Natural killer cell (primary cell): ENCODE measurements at places on chromosomes 1 and 21.

GRCh38 chr21:28018741-28019669, 973.7 kb downstream of the LTN1 start:
- no peak for DNase-seq

DNA sequence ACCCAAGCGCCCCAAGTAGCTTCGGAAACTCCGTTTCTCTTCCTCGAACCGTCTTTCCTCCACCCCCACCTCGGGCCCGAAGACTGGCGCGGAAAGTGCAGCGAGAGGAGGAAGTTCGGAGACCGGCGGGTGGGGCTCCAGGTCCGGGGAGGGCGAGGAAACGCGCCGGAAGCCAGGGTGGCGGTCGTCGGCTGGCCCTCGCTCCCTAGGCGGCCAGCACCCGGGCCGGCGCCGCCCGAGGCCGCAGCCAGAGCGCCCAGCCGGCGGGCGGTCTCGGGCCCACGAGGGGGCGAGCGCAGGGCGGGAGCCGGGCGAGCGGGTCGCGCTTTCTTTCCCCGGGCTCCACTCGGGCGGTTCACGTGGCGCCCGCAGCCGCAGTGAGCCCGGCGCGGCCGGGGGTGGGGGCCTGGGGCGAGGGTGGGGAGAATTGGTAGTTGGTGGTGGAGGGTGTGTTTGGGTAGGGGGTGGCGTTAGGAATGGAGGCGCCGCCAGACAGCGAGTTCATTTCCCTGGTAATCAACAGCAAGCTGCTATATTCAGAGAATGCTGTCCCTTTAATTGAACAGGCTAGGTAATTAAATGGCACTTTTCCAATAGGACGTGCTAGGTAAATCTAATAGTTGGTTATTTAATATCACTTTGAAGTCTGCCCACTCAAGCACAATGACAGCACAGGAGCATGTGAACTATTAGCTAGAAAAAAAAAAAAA, 6.7 kb downstream of the LMO4 start:
- peak; percentile 72 for DNase-seq

DNA sequence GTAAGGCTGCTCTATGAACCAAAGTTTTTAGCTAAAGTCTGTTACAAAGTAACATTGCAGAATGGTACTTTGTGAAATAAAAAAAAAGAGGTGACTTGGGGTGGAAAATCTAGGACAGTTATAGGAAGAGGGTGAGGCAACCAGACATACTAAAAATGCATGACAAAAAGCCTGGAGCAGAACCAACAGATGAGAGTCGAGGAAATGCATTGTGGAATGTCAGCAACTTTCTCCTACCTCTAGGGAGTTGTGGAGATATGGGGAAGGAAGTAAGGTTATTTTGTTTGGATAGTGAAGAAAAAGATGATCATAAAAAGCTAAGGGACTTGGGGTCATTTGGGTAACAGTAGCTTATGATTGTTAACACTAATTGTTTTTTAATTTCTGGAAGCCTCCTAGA, 295.6 kb downstream of the S1PR1 start:
- DNase-seq: no peak

DNA sequence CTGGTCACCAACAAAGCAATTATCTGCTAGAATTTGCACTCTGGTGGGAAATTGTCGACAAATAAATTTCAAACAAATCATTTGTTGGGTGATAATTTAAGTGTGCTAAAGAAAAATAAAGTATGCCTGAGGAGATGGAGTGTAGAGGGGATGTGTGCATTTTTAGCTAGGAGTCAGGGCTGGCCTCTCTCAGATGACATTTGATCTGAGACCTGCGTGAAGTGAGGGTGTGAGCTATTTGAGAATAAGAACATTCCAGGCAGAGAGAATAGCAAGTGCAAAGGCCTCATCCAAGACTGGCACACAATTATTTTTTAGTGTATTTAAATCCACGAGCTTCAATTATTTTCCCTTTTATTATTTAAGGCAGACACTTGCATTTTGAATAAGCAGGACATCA, 19.7 kb upstream of the S1PR1 start:
- DNase-seq: no peak

DNA sequence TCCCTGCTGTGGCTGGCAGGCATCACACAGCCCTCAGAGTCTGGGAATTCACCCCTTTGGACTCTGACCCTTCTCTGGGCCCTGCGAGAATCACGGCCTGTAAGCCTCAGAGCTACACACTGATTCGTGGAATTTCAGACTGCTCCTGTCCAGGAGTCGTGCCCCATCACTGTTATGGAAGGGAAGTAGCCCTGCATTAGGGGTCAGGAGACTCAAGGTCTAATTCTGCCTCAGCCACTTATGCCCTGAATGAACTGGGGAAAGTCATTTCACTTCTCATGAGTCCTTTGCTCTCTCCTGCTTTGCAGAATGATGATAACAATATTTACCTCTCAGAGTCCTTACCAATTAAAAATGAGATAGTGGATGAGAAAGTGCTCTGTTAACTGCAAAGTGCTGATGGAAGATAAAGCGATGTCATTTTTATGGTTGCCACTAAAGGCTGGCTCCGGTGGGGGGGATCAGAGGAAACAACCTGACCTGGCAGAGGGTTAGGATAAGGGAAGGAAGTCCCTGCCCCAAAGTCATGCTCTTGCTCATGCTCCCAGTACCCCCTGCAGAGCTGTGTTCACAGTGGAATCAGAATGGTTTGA, 148.6 kb upstream of the CD34 start:
- DNase-seq: no peak

GRCh38 chr1:216379441-216379840, 43.8 kb downstream of the USH2A start:
- no peak for DNase-seq

- peak; percentile 84 for DNase-seq
These were observed 15.9 kb upstream of the BTG2 start for GRCh38 chr1:203289281-203289981.

GRCh38 chr1:179229214-179230140, at the start of gene ABL2:
TSS of gene ABL2 (minus strand) at chr1:179229677. CDS start at chr1:179229397, 280 bp downstream.
- DNase-seq: peak; percentile 65

DNA sequence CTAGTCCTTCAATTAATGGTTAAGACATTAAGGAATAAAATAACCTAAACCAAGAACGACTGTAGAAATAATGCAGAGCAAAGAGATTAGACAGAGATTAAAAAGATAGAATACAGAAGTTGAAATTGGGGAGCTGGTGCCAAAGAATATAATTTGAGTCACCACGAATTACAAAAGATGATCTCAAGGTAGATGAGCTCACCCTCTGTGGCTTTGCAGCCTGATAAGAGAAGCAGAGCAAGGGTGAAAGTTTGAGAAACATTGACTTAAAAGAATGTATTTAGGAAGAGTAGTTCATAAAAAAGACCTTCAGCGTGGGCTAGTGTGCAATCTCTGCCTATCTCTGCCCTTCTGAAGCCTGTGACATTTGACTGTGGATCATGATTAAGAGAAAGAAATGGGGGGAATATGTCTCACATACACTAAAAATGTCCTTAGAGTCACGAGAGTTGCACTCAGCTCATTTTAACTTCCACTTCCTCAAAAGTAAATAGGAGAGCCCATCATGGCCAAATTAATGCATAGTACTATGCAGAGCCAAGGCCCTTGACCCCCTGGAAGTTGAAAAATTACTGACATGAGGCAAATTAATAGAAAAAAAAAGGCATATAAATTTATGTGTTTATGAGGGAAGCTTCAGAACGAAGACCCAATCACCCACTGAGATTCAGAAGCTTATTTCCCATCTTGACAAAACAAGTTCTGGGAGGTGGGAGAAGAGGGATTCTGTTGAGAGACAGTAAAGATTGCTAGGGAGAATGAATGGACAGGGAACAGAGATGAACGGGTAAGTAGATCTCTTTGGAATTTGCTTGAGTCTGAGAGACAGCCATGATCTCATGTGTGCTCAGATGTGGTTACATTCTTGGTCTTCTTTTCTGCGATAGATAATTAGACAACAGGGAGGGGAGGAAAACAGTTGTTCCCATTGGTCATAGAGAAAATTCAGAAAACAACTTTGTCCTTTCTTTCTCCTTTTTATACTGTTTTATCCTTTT, 395.4 kb upstream of the LRRC7 start:
- DNase-seq: no peak

- DNase-seq: no peak
These were observed 28.4 kb upstream of the LHX4 start for GRCh38 chr1:180201451-180202200.

- DNase-seq: no peak
These were observed 68.0 kb upstream of the PTCH2 start for GRCh38 chr1:44911026-44911425.

DNA sequence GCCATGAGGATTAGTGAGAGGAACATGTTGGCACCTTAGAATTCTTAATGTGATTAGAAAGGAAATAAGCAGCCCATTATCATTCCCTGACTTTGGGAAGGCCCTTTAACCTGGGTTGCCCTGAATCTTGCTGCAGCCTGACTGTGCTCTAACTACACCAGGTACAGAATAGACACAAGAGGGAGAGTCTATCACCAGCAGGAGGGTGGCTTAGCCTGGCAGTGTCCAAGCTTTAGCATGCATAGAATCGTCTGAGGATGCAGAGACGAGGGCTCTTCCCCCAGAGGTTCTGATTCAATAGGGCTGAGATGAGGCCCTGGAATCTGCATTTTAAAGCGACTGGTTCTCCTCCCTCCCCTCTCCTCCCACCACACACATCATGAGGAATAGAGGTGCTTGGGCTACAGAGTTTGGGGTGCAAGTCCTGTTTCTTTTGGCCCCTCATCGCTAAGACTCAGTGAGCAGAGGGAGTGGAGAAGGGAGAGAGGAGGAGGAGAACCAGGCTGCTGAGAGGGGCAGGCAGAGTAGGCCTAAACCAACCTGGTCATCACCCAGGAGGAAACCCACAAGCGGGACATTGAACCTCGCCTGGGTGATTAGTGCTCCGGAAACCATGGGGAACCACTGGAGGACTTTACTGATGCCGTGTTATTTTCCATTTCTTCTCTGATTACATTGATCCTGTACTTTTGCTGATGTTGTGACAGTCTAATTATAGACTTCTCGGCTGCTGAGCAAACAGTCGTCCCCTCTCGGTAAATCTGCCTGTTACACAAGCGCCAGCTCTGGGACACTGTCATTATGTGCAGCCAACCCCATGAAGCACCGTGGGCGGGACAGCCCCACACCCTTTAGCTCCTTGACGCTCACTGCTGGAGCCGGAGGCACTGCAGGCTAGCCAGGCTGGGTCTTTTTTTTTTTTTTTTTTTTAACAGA, 6.3 kb upstream of the TENT5C start:
- no peak for DNase-seq

DNA sequence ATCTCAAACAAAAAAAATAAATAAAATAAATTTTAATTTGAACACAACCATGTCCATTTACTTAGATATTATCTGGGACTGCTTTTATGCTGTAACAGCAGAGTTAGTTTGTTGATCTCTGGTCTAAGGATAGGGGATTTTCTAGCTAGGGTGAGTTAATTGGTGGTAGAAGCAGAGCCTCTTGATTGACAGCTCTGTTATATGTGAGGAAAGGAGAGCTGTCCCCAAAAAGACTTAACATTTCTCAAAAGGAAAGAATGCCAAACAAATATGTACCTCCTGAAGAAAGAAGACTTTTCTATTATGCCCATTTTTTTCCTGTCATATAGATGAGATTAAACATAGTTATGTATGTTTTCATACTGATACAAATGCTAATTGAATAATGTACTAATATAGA, 37.8 kb downstream of the MAN1A2 start:
- no peak for DNase-seq

DNA sequence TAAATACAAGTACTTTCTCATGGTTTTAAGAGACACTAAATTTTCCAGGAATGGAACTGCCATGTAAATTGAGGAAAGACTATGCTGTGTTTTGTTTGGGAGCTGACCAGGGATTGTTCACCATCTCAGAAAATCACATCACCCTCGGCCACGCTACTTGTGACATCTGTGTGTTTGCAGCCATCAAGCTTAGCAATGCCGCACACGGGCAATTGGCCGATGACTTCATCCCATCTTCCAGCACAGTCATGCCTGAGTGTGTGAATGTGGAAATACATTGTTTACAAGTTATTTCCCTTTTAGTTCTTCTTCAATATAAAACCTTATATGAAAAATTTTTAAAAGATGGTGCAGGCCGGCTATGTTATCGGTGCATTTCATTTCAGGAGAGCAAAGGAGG, 121.6 kb downstream of the GLIS1 start:
- peak; percentile 5 for DNase-seq

GRCh38 chr1:246837418-246838117, 94.2 kb downstream of the AHCTF1 start:
- no peak for DNase-seq

DNA sequence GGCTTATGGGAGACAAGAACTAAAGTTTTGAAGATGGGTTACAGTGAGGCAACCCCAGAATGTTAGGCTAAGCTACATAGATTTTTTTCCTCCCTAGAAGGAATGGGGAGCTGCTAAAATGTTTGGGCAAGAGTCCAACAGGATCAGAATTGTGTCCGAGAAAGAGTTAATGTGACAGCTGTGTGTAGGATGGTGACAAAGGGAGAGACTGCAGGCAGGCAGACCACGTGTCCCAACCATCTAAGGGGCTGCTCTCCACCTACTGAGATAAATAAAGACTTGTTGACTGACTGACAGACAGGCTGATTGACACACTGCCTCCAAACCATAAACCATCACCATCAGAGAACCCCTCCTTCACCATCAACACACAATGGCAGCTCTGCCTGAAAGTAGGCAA, 133.7 kb upstream of the CTTNBP2NL start:
- DNase-seq: no peak

- no peak for DNase-seq
These were observed 235.0 kb upstream of the FGGY start for GRCh38 chr1:59061876-59062275.

- DNase-seq: no peak
These were observed at the start of gene DMRTB1 for GRCh38 chr1:53459321-53460175. TSS of gene DMRTB1 (plus strand) at chr1:53459399. CDS start at chr1:53459454, 55 bp downstream.
